ENCODE measurements at places on chromosomes 3 and 15.

- DNase-seq = no peak
These were observed 24.6 kb upstream of the LRRFIP2 start for GRCh38 chr3:37198996-37199395.

DNA sequence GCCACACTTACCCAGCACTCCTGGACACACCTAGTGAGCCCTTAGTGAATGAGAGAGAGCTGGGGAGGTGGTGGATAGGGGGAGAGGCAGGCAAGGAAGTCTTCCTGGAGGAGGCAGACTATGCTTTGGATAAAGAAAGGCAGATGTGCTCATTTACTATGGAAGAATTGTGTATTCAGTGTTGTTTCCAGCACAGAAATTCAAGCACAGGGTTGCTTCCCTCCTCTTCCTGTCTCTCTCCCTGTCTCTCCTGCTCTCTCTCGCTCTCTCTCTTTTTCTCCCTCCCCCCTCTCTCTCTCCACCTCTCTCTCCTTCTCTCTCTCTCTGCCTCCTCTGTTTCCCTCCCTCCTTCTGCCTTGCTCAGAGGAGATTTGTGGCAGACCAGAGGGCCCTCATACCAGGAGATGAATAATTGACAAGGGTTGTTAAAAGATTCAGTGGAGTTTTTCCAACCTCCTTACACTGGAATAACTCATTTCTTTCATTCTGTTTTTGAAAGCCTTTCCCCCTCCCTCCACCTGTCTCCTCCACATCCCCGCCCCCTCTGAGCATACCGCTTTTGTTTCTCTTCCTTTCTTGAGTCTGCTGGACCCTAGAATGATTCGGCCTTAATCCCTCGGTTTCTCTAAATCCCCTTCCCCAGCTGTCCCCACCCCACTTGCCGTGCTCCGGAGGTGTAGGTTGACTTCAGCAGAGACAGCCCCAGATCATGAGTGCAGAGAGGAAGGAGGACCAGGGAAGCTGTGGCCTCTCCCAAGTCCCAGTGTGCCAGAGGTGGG is 65.6 kb downstream of the CCDC33 start:
- no peak for DNase-seq

- DNase-seq = no peak
These were observed 590 bp upstream of the TRIM71 start for GRCh38 chr3:32817257-32817557.

GRCh38 chr3:57391767-57392166 is 99.3 kb upstream of the ASB14 start:
- DNase-seq = no peak

DNA sequence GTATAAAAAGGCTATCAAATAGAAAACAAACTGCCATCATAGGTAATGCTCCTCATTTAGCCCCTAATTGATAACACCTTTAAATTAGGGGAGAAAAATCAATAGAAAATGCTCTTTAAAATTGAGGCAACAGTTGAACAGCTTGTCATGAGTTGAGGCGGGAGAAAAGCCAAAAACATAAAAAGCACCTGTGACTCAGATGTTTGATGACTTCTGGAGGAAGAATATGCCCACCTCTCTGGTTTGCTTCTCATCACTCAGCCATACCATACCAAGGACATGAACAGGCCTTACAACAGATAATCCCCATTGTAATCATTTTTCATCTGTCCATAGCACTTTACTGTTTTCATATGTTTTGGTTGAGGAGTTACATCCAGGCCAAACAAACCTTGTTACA is 246.0 kb downstream of the MYRIP start:
- no peak for DNase-seq

GRCh38 chr3:184129012-184129411 is 6.1 kb upstream of the EIF2B5 start:
- DNase-seq = no peak

GRCh38 chr3:117404141-117404540 is 694.6 kb downstream of the TUSC7 start:
- DNase-seq = no peak

DNA sequence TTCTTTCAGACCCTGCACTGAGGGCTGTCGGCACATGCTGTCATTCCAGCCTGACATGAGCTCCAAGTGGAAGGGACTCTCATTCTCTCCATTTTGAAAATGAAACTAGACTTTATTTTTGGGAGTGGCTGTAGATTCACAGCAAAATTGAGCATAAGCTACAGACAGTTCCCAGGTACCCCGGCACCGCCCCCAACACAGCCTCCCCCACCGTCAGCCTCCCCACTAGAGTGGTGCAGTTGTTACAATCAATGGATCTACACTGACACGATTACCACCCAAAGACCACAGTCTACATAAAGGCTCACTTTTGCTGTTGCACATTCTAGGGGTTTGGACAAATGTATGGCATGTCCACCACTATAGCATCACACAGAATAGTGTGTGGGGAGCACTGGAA is 29.5 kb upstream of the FGD5 start:
- DNase-seq = no peak

- DNase-seq = no peak
These were observed 44.3 kb downstream of the CD200R1L start for GRCh38 chr3:112802338-112802737.

DNA sequence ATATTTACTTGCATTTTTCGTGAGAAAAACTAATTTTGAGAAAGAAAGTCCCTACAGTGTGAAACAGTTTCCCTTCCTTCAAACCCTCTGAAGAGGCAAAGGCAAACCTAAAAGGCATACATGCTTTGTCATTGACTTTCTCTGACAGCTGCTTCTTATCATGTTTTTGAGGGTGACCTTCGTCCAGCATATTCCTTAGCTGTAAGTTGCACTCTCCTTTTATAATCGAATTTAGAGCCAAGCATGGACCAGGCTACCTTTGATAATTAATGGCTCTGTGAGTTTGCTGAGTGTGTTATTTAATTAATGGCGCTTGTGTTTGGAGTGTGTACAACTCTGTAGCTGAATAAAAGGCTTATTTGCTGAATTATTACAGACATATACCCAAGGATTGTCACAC is 684.2 kb upstream of the CFAP20DC start:
- DNase-seq = no peak

GRCh38 chr3:29889215-29889614 is 608.3 kb downstream of the RBMS3 start:
- no peak for DNase-seq

Measured in stimulated activated CD8-positive, alpha-beta memory T cell treated with anti-CD3 and anti-CD28 coated beads, Interleukin-15, amount 100 ng/mL, for 4 hours (primary cell).